SJCRH30 (cell line): ENCODE measurements at places on chromosomes 5 and 9. TPM values are rescaled to one million over a fixed set of nuclear protein-coding genes. Genes with fewer than 3 reads are reported as not detected.
A peak's percentile ranks its signal among the peaks of the same experiment; 100 is the strongest.

DNA sequence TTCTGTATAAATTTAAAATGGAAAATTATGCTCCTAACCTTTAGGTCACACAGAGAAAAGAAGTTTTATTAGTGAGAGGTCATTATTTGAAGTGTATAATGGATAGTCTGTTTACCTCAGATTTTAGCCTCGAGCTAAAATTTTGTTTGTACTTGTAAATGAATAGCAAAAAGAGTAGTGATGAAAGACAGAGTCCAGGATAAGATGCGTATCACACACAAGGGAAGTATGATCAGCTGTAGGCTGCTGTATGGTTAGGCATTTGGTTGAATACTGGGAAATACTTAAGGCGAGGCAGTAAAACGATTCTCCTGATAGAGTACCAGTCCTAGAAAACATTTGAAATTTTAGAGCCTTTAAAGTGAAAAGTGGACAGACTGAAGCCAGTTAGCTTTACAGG lies 92.7 kb downstream of the FBXL7 start:
- no peak for DNase-seq
- H3K27me3 ChIP-seq: no peaks in the 10 kb centered on the region
- no peak overlapping the region for H3K4me3 ChIP-seq
- no peaks in the 10 kb centered on the region for H3K36me3 ChIP-seq
- H3K27ac ChIP-seq: no peak overlapping the region
- H3K4me1 ChIP-seq: no peaks in the 10 kb centered on the region

DNA sequence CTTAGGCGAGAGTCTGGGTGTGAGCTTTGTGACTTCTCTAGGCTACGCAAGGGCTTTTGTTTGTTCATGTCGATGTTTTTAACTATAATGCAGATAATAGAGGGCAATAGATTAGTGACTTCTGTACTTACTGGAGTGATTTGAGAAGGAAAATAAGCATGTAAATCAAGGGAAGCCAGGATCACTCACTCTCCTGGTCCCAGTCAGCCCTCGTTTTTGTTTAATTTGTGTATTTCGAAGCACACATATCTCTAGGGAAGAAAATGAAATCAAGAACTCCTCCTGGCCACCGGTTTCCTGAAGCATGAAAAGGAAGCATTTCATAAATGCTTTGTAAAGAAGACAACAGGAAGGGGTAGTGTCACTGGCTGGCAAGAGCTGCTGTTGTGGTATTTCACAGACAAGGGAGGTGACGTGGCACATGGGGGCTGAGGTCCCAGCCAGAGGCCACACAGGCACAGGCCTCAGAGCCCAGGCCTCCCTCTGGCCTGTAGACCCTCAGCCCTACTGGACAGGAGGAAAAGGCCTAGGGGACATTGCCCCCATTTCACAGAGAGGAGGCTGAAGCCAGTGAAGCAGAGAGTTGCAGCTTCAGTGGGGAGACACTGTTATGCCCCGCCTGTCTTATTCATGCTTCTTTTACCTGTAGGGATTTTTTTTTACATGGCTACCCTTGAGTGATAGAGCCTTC lies 34.1 kb downstream of the IRF1 start:
- H3K27me3 ChIP-seq: no peaks in the 10 kb centered on the region
- H3K27ac ChIP-seq: no peak overlapping the region
- H3K36me3 ChIP-seq: no peaks in the 10 kb centered on the region
- H3K4me3 ChIP-seq: no peak overlapping the region
- no peak for DNase-seq

GRCh38 chr5:123696921-123697341 lies 185.0 kb downstream of the CSNK1G3 start:
- no peaks in the 10 kb centered on the region for H3K36me3 ChIP-seq
- no peak overlapping the region for H3K27ac ChIP-seq
- no peaks in the 10 kb centered on the region for H3K27me3 ChIP-seq

DNA sequence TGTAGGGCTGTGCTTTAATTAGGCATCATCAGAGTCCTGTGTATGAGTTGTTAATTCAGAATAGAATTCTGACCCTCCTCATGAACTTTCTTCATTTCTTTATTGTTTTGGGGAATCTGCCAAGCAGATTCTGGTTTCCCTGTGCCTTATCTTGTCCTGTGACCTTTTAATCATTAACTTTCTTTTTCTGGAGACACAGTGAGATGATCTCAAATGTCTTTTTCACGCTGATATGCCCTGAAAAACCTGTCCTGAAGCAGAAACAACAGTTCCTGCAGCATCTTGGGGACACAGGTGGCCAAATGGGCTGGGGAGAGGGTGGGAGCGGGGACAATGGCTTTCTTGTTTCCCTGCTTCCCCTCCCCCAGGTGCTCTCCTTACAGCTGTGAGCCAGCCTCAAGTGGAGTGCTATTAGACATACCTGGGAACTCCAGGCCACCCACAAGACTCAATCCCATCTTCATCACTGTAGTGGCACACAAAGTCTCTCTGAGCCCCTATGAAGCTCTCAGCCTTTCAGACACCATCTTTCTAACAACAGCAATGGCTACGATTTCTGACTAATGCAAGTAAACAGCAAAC lies 213.8 kb downstream of the ATP10B start:
- DNase-seq: no peak
- no peak overlapping the region for H3K27ac ChIP-seq
- no peak overlapping the region for H3K4me3 ChIP-seq
- H3K4me1 ChIP-seq: no peaks in the 10 kb centered on the region
- H3K27me3 ChIP-seq: no peaks in the 10 kb centered on the region; the same call in 1 of the 2 replicates

DNA sequence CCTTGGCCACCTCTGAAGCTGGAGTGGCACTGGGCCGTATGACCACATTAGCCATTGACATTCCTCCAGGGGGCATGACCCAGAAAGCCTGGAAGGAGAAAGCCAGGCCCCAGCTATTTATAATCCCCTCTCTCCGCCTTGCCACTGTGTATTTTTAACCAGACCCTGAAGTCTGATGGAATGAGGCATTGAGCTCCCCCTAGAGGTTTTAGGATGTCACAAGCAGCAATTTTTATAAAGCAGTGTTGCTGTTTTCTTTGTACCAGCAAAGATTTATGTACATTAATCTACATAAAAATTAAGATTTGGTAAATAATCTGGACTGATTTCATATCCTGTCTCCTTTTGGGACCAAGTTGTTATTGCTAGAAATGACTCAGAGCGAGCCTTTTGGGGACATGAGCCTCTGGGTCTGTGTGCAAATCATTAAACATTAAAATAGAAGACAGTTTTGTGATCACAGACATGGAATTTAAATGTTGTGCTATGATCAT lies 127.1 kb downstream of the TRIO start:
- H3K4me1 ChIP-seq: peaks cover 47% of the 10 kb centered on the region
- peak overlapping the region; percentile 22; the same call in 1 of the 2 replicates for H3K27ac ChIP-seq
- no peak overlapping the region for H3K4me3 ChIP-seq

The CKMT2 gene
- not detected in 2 replicates for total RNA-seq
